Cortex of kidney (tissue), 1 donor: ENCODE measurements at places on chromosomes 2 and 18.

- no peak for DNase-seq
Measured at GRCh38 chr2:197838579-197838978, 34.2 kb downstream of the PLCL1 start.

DNA sequence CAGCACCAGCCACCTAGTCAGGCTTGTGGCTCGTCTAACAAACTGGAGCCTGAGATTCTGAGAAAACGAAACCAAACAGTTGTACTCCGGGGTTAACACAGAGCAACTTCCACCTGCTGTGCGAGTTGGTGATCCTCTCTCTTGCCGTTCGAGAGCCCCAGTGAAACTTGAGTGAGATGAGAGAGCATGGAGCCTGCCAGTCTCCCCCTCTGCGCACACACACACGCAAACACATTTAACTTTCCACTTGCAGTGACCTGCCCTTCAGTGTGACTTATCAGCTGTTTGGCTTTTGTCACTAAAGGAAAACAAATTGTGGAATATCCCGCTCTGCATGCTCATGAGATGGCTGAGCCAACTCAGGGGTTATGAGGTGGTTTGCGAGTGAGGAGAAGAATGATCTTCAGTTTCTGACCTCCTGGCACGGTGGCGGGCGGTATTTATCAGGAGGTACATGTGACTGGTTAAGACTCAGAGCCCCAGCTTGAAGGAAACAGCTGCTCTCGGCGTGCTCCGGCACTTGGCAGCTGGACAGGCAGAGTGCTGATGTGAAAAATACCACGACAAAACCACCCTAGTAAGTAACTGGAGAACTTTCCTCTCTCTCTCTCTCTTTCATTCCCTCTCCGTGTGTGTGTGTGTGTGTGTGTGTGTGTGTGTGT, at the start of gene RASGRP3:
TSS of gene RASGRP3 (plus strand) at position 519 of the 662 bp plus-strand sequence. CDS start 38,488 bp downstream, outside the sequence.
- no peak for DNase-seq

GRCh38 chr2:134773759-134774742, 55.3 kb upstream of the TMEM163 start:
- DNase-seq: no peak

DNA sequence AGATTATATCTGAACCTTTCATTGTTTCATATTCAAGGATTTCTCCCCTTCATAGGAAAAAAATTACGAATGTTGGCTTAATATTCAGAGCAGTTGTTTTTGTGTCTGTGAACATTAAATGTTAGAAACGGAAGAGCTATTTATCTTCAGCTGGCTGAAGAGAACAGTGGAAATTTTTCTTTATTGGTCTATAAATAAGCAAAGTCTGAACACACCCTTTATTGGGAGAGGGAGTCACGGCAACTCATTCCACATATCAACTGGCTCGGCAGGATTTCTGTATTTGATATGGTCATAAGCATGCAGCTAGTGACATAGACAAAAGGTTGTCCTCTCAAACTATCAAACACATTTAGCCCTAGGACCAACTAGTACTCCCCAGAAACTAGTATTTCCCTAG, 468.4 kb upstream of the HNRNPA3 start:
- no peak for DNase-seq

DNA sequence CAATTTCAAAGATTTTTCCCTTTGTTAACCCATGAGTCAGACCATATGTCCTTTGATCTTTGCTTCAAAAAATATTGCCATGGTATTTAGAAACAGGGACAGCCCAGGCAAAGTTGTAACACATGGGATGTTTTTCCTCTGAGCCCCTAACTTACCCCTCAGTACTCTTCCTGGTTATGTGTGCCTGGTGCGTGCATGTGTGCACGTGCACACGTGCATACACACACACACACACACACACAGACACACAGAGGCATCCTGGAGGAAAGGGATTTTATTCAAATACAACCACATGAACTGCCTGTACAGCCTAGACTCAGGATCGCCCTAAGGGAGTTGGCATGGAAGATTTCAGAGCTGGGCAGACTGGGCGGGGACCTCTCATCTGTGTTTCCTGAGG, 5.1 kb downstream of the AFF3 start:
- no peak for DNase-seq

DNA sequence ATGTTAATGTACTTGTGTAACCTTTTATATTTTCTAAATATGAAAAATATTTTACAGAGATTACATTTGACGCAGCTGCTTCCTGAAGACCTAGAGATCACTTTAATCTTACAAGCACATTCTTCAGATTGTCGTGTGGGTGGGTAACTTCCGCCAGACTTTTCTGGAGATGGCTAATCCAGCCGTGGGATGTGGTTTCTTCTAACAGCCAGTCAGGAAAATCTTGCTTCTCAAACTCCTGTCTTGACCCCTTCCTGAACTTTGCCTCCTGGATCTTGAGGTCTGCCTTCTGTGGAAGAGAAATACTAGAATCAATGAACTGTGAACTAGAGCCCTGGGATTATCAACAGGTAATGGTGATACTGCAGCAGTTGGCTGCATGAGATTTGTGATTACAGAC, 401.6 kb upstream of the TNP1 start:
- DNase-seq: no peak

- DNase-seq: no peak
Measured at GRCh38 chr2:126898636-126899035, at the start of gene TEX51. TEX51 (plus strand) TSS chr2:126898890; CDS start chr2:126898919, 29 bp downstream.

GRCh38 chr2:119255760-119256581, 32.3 kb downstream of the STEAP3 start:
- no peak for DNase-seq

DNA sequence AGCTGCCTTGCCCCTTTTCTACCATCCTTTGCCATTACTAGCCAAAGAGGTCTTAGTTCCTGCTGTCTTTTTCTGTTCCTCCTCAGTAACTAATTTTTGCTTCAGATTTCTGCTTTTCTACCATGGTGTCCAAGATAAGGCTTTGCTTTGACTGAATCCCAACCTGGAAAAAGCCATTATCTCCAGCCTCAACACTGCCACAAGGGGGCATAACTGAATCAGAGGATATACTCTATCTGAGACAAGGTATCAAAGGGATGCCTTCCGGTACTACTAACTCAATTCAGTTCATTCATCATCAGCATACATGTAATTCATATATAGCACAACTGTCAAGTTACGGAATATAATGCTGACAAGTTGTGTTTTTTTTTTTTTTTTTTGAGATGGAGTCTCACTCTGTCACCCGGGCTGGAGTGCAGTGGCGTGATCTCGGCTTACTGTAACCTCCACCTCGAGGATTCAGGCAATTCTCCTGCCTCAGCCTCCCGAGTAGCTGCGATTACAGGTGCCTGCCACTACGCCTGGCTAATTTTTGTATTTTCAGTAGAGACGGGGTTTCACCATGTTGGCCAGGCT, 11.4 kb downstream of the OSGEPL1 start:
- no peak for DNase-seq

- DNase-seq: no peak
Measured at GRCh38 chr18:2258954-2259353, 312.4 kb downstream of the METTL4 start.

DNA sequence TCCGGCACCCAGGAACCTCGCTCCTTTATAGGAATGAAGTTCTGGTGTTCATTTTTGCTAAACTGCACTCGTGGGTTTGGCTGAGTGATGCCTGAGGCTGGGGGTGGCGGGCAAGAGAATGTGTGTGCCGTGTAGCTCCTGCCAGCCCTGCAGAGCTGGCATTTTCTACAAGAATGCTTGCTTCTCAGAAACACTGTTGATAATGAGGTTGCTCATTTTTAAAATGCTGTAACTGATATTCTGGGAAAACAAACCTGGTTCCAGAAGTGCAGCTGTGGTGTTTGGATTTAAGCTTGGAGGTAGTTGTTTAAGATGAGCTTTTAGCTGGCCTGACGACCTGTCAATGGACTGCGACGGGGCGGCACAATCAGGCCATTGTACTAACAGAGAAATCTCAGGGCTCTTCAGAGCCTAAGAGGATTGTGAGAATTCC, 511.9 kb upstream of the TNP1 start:
- no peak for DNase-seq

DNA sequence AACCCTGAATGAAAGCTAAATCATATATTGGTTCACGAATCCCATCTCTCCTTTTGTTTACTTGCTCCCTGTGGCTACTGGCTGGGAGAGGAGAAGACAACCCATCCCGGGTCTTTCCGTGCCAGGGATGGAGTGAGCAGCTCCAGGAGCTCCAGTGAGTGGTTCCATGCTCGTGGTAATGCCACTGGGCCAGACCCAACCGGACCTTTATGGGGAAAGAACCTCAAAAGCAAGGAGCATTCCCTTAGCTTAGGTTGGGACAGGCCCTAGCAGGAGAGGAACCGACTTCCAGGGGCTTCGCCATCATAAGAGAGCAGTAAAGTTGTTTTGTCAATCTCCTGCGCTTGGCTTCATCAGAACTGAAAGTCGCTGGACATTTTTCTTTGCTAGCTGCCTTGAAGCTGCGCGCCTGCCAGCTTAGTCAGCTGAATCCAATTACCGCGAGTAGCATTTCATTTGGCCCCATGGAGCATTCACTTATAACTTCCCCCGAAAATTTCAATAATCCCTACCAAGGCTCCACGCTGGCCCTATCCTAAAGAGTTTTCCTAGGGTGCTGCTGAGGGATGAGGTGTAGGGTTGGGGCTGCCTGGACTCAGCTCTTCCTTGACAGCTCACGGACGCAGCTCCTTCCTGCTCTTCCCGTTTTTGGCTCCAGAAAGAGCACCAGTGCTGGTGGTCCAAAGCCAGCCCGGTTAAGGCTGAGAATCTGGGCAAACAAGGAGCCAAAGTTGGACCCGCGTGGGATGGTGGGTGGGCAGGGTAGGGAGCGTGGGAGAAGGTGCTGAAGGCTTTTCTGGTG, 4.9 kb downstream of the HOXD3 start:
- DNase-seq: no peak

DNA sequence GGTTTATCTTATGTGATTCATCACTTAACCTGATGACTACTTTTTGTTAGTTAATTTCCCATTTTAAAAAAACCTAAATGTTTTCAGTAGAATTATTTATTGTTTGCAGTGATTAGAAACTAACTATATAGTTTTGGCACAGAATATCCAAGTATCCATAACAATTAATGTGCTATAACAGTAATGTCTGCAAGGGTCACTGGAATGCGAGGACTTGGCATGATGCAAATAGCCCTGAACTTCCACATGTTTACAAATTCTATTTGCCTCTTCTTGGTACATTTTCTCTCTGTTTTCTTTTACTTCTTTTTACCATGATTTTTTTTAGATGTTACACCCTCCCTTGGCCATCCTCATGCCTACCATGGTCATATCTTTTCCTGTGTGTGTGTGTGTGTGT, 49.3 kb upstream of the GALNT3 start:
- no peak for DNase-seq

DNA sequence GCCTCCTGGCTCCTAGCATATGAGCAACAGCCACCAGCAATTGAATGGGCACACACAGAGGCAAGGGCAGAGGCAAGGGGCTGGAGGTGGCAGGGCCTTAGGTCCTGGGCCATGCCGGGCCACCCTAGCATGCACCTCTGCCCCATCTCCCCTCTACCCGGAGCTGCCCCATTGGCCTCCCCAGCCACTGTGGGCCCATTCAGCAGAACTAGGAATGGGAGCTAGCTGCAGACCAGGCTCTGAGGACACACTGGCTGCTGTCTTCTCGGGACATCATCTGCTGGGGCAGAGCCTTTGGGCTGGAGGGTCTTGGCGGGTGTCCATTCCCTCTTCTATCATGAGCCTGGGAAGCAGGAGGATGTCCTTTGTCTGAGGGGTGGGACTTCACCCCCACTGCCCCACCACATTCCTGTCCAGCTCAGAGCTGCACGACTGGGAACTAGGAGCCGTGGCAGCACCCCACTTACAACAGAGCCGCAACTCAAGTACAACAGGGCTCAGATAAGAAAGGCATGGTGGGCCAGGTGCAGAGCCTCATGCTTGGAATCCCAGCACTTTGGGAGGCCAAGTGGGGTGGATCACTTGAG, 800 bp downstream of the VIL1 start:
- no peak for DNase-seq

GRCh38 chr2:42359965-42360483, 993 bp downstream of the COX7A2L start:
- no peak for DNase-seq

- no peak for DNase-seq
Measured at GRCh38 chr2:166376873-166377272, 1.1 kb upstream of the SCN9A start.

- no peak for DNase-seq
Measured at GRCh38 chr2:160889439-160890170, 270.6 kb upstream of the TANK start.

DNA sequence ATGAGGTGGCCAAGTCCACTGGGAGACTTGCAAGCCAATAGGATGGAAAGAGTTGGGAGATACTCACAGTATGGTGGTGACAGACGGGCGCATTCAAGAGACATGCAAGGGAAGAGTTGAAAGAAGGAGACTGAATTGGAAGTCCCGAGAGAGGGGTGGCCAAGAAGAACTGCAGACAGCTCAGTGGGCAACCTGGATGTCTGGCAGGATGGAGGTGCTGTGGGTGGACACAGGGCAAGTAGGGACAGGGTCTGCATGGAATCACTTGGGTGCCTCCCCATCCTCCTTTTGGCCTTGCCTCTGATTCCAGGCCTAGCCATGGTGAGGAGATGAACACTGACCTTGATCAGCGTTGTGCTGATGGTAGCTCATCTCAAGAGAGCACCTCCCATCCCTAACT, 235.7 kb upstream of the COPS8 start:
- no peak for DNase-seq

DNA sequence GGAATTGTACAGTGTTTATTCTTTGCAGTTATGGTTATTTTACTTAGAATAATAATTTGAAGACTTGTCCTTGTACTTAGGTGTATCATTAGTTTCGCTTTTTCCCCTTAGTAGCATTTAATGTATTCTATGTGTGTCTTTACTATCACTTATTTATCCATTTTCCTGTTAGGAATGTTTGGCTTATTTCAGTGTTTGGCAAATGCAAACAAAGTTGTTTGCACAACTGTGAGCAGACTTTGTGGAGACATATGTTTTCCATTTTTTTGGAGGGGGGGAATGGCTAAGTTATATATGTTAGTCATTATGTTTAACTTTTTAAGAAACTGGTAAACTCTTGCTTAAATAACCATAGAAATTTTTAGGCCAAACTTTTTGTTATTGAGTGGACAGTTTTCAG, 447.7 kb downstream of the SOX11 start:
- no peak for DNase-seq

DNA sequence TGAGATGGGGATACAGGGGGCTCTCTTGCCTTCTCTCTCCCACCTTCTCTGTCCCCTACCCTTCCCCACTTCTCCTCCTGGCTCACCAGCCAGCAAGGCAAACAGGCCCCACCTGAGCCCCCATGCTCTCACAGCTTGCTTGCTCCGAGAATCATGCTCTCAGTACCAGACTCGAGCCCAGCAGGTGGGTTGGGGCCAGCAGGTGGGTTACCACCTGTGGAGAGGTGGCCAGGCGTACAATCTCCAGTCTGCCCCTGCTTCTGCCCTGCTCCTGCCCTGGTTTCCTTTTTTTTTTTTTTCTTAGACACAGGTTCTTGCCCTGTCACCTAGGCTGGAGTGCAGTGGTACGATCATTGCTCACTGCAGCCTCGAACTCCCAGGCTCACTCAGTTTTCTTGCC, 214.5 kb downstream of the SH3RF3 start:
- DNase-seq: no peak

GRCh38 chr2:132677661-132678060, 7.7 kb upstream of the LYPD1 start:
- no peak for DNase-seq
